ENCODE measurements at places on chromosomes 11 and 22.

DNA sequence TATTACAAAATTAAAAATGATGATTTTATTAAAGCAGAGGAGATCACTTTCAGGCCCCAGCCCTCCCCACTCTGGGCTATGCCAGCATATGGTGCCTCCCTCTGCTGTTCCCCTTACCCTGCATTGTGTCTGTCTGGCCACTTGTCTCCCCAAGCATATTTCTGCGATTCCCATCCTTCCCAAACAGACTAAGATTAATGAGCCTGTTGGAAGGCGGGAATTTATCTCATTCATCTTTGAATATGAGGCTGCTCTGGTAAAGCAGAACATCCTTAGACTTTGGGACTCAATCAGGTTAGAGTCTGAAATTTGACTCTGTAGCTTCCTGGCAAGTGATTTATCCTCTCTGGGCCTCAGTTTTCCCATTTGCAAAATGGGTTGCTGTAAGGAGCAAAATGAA, 25.7 kb downstream of the AMPD3 start:
- no peak for DNase-seq

GRCh38 chr11:73149105-73149504, 7.0 kb upstream of the FCHSD2 start:
- no peak for DNase-seq

GRCh38 chr22:26579331-26579886, 10.5 kb downstream of the TPST2 start:
- peak; percentile 33 for DNase-seq

DNA sequence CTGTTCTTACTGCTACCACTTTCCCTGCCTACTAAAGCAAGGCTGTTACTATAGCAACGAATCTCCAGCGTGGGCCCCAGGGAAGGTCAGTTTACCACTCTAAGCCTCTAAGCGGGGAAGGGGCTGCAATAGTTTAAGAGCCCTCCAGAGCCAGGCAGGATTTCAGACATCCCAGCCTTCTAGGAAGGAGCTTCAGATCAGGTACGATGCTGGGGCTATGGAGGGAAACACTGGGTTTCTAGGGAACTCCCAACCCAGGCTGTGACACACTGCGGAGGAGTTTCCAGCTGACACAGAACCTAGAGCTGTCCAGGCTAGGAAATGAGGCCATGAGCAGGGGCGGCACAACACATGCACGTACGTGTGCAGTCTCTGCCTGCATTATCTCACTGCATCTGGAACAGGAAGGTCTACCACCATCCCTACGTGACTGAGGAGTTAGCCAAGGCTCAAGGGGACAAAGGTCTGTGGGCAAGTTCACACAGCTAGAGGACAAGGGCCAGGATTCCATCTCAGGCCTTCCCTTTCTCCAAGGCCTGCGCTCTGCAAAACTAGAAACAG, 20.4 kb downstream of the HPS4 start:
- no peak for DNase-seq

- no peak for DNase-seq
Measured at GRCh38 chr11:126601550-126602215, 246.2 kb downstream of the ST3GAL4 start.

DNA sequence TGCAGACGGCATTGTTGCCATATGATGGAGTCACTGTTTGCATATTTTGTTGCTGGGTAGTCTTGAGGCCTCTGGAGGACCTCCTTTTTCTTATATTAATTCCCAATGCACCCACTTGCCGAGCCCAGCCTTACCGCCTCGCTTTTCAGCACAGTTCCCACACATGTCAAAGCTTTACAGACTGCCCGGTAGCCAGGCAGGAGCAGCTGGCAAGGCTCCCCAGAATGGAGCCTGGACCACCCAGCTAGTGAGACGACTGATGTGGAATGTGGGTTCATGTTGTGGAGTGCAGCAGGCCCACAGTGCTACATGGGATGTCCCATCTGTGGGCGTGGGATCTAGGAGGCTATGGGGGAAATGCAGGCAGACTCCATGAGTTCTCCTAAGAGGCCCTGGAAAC, 99.4 kb upstream of the MTMR2 start:
- DNase-seq, result no peak

GRCh38 chr22:21680830-21681565, 15.2 kb downstream of the PPIL2 start:
- no peak for DNase-seq

DNA sequence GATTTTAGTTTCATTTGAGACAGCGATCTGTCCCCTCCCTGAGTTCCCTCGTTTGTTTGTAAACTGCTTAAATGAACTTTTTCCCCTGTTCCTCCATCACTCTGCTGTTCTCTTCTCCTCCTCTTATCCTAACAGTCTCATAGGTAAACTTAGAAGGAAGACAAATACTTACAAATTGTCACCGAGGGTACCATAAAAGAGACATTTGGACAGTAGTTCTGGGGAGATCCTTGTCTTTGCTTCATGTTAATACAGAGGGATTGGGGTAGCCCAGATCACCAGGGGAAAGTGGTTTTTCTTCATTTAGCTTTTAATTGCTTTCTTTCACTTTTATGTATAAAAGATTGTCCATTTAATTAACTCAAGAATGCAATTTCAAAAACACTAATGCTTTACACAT, 46.1 kb downstream of the ZBTB16 start:
- DNase-seq, result no peak

DNA sequence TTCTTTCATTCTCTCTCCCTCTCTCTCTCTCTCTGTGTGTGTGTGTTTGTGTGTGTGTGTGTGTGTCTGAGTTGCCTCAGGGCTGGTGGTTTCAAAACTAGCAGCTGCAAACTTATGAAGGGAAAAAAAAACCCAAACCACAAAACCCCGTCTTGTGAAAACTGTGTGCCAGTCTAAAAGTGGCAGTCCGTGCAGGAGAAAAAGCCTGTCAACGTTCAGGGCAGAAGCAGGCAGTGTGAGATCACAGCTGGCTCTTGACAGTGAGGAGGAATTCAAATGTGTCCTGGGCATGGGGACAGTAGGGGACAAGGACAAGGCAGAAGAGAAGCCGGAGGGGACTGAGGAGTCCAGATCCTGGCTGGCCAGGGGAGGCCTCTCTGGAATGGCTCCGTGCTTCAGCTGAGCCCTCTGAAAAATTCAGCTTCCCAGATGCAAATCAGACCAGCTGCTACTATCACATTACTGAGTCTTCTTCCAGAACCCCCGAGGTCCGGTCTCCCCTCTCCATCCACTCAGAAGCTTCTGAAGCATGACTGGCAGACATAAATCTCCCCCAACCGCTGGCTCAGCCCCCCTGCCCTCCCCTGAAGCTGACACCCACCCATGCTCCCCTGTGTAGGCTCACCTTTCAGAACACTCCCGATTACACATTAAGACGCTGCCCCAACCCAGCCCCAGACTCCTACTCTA, 31.9 kb downstream of the FLI1 start:
- DNase-seq, result peak; percentile 34

- DNase-seq, result no peak
Measured at GRCh38 chr22:46038516-46039430, 61.8 kb upstream of the WNT7B start.

DNA sequence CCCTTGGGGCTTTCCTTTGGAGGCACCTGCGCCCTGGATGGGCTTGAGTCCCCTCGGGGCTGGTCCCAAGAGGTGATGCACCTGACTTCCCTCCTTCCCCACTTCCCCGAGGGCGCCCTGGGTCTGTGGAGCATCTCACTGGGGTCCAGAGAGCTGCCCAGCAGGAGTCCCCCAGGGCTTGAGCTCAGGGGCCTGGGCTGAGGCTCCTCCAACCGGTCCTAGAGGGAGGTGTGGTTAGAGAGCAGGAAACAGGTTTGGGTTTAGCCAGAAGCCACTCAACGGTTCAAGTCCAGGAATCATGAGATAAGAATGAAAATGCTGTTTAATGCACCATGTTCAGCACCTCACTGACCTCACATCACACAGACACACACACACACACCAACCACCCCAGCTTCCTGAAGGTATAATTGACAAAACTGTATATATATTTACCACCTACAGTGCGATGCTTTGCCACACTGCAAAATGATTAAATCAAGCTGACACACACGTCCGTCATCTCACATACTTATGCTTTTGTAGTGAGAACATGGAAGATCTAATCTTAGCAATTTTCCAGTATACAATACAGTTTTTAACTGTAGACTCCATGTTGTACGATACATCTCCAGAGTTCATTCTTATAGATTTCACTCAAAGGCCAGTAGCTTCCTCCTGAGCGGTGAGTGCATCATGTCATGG, 628 bp upstream of the IGLL1 start:
- DNase-seq, result no peak

DNA sequence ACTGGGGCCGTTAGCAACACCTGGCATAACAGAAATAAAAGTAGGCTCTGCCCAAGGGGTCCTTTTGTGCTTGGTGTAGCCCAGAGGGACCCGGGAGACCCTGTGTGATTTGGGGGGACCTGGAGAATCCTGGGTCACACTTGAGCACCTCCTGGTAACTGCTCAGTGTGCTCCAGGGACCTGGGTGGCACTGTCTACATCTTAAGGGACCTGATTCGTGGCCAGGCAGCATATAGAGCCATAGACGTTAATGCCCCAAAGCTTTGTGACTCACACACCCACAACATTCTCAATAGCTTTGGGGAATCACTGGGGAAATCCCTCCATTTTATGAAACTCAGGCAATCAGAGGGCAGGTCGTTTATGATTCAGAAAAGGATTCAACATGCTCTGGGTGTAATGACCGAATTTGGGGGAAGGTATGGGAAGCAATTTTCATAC, 3.6 kb upstream of the IGF2 start:
- DNase-seq, result no peak

DNA sequence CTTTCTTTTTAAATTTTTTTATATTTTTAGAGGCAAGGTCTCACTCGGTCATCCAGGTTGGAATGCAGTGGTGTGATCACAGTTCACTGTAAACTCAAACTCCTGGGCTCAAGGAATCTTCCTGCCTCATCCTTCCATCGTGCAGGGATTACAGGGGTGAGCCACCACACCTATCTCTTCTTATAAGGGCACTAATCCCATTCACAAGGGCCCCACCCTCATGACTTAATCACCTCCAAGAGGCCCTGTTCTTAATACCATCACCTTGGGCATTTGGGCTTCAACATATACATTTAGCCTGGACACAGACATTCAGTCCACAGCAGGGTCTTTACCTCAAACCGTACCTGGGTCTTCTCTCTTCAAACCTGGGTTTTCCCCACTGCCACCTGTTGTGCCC, 4.5 kb upstream of the GTSE1 start:
- no peak for DNase-seq

DNA sequence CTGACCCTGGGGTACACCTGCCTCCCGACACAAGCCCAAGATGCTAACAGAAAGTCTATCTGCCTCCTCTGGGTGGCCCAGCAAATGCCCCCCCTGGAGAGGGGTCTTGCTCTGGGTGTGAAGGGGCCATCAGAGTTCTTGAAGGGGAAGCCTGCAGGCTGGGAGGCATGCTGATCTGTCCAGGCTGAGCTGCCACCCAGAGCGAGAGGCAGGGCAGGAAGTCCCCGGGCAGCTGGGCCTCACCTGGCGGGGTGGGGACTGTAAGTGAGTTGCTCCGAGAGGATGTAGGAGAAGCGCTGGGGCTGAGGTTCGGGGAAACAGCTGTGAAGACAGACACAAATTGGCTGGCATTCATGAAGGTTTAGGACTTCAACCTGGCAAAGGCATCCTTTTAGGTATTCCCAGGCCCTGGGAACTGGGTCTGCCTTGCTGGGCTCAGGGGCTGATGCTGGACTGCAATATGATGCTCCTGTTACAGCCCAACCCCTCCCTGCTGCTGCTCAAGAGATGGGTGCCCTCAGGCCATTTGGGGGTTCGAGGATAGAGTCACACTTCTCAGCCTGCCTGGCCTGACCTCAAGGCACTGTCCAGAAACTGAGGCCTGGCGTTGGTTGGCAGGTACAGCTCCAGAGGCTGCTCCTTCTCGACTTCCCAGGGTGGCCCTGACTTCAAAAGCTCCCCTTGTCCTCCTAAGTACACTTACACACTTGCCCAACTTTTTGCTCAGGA, 60.2 kb upstream of the LYVE1 start:
- no peak for DNase-seq

GRCh38 chr11:13781153-13781552, 112.7 kb downstream of the FAR1 start:
- no peak for DNase-seq

DNA sequence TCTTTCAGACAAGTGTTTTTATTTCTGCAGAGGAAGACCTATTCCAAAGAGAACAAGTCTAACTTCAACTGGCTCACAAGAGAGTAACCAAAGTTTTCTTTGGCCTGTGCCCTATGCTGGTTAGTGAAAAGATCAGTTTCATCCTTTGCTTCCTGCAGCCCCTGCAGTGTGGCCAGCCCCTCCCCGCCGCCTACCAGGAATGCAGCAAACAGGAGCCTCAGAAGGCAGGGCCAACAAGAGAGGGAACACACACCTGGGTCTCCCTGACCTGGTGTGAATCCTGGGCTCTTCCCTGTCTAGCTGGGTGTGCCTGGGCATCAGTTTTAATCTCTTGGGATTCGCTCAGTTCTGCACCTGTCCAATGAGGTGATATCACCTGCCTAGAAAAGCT, 21.5 kb upstream of the SCARF2 start:
- no peak for DNase-seq

Measured in central memory CD8-positive, alpha-beta T cell (primary cell).